Activated CD4-positive, alpha-beta T cell treated with anti-CD3 and anti-CD28 coated beads for 4 hours (primary cell): ENCODE measurements at places on chromosomes 11 and 22.

DNA sequence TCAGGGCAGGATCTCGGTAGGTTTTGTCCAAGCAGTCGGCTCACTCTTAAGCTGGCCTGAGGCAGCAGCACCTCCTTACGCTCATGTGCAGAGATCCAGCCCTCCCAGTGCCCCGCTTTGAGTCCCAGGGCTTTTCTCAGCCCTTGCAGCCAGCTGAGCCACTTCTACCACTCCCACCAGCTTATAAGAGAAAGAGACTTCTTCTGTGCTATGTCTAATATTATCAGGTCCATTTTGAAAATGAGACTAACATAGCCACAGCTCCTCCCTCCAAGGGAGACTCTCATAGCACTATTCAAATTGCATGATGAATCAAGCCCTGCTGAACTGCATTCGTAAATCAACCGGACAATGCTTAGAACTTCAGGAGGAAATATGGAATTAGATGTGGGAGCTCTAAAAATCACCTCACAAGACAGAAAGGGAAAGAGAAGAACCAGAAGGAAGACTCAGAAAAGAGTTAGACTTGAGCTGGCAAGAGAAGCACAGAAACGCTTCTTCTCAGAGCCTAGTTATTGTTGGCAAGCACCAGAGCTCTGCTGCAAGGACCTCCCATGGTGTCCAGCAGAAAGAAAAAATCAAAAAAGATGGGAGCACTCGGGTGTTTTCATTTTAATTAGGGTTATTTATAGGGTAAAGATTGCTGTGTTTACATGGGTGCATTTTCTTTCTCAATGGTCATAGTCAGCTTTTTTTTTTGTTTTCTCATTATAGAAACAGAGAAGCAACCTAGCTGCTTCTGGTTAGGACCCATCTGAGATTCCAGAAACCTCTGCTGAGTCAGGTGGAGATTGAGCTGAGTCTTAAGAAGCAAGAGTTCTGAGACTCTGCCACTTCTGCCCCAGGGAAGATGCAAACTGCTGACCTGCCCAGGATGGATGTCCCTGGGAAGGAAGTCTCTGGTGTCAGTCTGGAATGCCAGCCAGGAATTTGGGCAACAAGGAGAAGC lies 181.4 kb downstream of the ETS1 start:
- no peak for DNase-seq

DNA sequence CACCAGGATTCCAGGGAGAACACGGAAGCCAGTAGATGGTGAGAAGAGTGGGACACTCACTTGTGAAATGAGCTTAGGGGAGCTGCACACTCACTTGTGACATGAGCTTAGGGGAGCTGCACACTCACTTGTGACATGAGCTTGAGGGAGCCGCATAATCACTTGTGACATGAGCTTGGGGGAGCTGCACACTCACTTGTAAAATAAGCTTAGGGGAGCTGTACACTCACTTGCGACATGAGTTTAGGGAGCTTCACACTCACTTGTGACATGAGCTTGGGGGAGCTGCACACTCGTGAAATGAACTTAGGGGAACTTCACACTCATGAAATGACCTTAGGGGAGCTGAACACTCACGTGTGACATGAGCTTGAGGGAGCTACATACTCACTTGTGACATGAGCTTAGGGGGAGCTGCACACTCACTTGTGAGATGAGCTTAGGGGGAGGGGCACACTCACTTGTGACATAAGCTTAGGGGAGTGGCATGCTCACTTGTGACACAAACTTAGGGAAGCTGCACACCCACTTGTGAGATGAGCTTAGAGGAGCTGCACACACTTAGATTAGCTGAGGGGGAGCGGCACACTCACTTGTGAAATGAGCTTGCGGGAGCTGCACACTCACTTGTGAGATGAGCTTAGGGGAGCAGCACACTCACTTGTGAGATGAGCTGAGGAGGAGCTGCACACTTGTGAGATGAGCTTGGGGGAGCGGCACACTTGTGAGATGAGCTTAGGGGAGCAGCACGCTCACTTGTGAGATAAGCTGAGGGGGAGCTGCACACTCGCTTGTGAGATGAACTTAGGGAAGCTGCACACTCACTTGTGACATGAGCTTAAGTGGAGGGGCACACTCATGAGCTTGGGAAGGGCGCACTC lies 59.0 kb downstream of the NCAPD3 start:
- no peak for DNase-seq

DNA sequence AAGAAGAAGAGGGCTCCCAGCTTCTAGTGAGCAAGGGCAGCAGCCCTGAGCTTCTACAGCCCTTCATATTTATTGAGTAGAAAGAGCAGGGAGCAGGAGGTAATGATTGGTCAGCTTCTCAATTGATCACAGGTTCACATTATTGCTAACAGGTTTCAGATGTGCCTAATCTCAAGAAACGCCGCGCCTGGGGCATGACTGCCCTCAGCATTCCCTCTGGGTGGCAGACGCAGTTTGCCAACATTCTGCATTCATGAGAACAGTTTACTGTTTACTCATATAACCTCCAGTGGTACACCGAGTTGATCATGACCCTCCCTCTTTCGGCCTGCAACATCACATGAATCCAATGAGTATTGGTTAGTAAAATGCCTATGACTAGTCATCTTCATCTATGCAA lies 4.7 kb upstream of the ZNF74 start:
- no peak for DNase-seq

GRCh38 chr11:7657306-7658025 lies 15.8 kb downstream of the CYB5R2 start:
- DNase-seq: no peak

- peak; percentile 34 for DNase-seq
These were observed 383.7 kb downstream of the TMEM135 start for GRCh38 chr11:87421422-87421821.
